Activated CD4-positive, alpha-beta memory T cell treated with anti-CD3 and anti-CD28 coated beads, Interleukin-2, amount 10 ng/mL, durations not matched to agents 7 days and 5 days (primary cell): ENCODE measurements at places on chromosomes 5 and 9. TPM values are rescaled to one million over a fixed set of nuclear protein-coding genes. Genes with fewer than 3 reads are reported as not detected.

- no peak for DNase-seq
Observed at GRCh38 chr5:60522292-60522905, 177.6 kb downstream of the DEPDC1B start.

DNA sequence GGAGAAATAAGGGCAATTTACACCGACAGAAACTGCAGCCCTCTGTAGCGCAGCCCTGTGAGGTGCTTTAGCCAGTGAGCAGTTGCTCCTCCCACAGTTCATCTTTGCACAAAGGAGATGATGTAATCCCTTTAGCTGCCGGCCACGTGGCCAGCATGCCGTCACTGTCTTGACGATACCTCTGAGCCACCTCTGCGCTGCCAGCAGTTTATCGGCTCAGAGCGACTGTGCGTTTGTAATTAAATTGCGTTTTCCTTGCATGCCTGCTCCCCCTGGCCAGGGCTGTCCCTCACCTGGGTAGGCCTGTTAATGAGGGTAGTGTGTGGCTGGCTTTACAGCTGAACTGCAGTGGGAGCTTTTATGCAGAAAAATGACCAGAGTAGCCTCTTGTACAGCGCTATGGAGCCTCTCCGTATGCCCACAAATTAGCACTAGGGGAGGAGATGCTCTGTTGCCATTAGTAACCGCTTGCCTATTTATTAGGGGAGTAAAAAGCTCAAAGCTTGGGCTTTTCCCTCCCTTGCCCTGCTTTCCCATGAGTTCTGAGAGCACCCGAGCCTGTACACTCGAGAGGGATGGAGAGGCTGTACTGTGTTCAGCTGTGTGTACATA lies 107.0 kb downstream of the TRIO start:
- DNase-seq: no peak

DNA sequence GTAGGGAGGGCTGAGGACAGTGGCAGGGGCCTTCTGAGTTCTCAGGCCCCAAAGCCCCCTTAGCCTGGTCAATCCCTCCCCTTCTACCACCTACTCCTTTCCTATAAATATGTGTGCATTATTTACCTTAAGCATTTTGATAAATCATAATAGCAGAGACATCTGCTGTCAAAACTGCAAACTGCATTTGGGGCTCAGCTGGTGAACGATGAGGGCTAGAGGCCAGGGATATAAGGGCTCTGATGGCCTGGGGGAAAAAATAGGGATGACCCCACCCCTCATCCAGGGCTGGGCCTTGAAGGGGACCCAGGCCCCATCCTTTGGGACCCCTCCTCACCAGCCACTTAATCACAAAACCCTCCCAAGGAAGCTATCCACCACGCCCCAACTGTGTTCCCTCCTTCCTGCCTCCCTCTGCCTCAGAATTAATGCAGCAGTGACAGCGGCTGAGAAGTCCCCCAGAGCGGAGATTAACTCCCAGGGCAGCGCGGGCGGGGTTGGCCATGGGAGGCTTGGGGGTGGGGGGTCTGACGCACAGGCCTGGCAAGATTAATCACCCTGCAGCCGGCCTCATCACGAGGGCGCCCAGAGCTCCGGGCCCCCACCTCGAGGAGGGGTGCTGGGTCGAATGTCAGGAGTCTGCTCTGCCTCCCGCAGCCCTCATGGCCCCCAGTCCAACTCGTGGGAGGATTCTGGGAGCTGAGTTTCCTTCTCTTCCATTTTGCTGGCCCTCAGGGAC lies 42.1 kb downstream of the CXXC5 start:
- no peak for DNase-seq

DNA sequence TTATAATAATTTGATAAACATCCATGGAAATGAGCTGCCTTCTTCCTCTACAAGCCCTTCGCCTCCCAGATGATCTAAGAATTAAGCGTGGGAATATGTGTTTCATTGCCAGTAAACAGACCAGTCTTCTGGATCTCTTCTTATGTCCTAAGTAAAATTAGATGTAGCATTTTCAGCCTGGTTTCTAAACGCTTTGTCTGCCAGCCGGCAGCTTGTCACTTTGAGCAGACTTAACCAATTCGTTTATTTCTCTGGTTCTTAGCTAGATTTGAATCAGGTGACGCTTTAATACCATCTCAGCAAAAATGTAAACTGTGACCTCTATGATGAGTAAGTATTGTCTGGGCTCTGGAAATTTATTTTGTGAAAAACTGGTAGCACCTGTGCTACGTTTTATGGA lies 380.6 kb upstream of the NUDT12 start:
- no peak for DNase-seq

DNA sequence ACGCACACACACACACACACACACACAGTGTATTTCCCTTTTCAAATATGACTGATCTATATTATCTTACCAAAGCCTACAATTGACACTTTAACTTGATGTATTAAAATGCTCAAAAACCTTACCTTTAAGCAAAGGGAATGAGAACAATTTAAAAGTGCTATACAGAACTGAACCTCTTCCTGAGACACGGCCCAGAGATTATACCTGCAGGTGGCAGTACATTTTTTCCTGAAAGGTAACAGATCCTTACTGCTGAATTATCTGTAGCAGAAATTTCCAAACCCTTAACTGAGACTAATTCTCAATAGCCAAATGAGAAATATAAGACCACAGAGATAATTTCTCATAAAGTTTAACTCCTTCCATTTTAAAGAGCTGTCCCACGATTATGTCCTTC lies 91.1 kb downstream of the MYO10 start:
- no peak for DNase-seq

DNA sequence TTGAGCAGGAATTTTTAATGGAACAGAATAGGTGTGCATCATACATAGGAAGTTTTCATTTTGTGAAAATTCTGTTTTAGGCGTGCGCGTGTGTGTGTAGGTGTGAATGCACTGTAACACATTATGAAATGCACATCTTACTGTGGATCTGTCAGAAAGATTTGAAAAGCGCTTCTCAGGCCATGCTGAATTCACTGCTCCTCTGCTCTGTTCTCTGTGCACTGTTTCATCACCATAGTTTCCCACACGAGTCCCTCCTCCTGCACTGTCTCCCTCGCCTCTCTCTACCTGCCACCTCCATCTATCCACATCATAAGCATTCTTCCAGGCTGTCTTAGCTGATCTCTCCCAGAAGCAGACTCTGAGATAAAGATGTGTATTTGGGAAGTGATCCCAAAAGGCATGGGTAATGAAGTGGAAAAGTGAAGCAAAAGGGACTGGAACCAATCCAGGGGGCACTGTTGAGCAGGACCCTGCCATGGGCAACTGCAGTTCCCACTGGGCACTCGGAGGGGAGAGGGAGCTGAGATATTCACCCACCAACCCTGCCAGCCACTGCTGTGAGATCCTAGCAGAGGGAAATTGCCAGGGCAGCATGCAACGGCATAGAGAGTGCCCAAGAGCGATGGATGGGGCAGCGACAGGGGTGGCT lies 65.9 kb downstream of the GABBR2 start:
- no peak for DNase-seq

- no peak for DNase-seq
Observed at GRCh38 chr5:137090721-137091120, 408.4 kb downstream of the SPOCK1 start.

DNA sequence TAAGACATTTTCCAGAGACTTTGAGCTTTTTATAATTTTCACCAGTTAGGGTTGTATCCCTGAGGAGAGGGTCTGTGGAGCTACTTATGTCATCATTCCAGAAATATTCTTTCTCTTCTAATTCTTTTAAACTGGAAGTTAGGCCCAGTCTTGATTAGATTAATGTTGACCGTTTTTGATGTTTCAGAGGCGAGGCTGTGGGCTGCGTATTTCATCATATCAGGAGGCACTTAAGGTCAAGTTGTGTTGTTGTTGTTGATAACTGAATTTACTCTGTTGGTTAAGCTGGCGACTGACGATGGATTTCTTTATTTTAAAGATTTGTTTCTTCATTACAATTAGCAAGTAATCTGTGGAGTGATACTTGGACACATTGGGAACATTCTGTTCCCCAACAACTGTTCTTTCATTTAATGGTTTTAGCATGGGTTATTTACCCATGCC lies 20.1 kb downstream of the IPO11 start:
- DNase-seq: no peak

GRCh38 chr5:74094096-74094781 lies 468.2 kb downstream of the ARHGEF28 start:
- DNase-seq: no peak

The ARSK gene
- 4.8 TPM for total RNA-seq

The SDHA gene
- total RNA-seq: 144 TPM

The UNC13B gene
- total RNA-seq: 0.68 TPM

The DROSHA gene
- total RNA-seq: 55.4 TPM

The FOXD4L5 gene
- 0.13 TPM for total RNA-seq

The TMEM215 gene
- not detected for total RNA-seq

The C7 gene
- total RNA-seq: not detected

The BTNL8 gene
- not detected for total RNA-seq

The FREM1 gene
- total RNA-seq: not detected

The LCN2 gene
- not detected for total RNA-seq
